ACHN (cell line): ENCODE measurements at places on chromosomes 6 and 20.

DNA sequence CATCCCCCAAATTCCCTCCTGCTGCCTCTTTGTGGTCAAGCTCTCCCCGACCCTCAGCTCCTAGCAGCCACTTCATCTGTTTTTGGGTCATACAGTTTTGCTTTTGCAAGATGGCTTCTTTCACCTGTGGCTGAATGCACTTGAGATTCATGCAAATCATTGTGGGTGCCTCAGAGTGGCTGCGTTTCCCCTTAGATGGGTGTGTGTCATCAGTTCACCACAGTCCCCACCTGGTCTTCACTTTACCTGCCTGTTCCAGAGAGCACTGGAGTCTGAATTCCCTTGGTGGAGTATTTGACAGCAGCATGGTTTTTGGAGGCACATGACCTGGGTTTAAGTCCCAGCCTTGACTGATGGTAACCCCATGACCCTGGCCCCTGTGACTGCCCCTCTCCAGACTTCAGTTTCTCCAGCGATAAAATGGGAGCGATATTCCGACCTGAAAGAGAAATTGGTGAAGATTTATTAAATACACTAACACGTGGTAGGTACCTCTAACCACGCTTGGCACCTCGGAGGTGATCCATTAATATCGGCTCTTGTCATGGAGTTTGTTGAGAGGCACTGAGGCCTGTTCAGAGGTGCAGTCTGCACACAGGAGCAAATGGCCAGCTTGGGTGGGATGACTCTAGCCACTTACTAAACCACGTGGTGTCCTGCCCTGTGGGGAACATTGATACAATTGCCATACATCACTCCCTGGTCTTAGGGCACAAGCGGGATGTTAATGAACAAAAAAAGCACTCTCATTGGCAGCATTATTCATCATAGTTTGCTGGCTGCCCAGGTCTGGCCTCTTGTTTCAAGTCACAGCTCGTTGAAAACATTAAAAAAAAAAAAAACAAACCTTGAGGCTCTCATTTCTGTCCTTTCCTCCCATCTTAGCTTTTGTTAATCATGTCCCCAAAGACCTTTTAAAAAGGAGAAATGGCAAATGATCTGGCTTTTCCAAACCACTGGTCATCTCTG is 167.2 kb upstream of the KCNG1 start:
- no peak for DNase-seq

- DNase-seq, result no peak
Measured at GRCh38 chr6:39313526-39314272, 520 bp downstream of the KCNK17 start.

- DNase-seq, result peak; percentile 37
Measured at GRCh38 chr20:3162080-3162611, 2.5 kb upstream of the FASTKD5 start.

- no peak for DNase-seq
Measured at GRCh38 chr20:40339661-40340449, 349.2 kb downstream of the MAFB start.

DNA sequence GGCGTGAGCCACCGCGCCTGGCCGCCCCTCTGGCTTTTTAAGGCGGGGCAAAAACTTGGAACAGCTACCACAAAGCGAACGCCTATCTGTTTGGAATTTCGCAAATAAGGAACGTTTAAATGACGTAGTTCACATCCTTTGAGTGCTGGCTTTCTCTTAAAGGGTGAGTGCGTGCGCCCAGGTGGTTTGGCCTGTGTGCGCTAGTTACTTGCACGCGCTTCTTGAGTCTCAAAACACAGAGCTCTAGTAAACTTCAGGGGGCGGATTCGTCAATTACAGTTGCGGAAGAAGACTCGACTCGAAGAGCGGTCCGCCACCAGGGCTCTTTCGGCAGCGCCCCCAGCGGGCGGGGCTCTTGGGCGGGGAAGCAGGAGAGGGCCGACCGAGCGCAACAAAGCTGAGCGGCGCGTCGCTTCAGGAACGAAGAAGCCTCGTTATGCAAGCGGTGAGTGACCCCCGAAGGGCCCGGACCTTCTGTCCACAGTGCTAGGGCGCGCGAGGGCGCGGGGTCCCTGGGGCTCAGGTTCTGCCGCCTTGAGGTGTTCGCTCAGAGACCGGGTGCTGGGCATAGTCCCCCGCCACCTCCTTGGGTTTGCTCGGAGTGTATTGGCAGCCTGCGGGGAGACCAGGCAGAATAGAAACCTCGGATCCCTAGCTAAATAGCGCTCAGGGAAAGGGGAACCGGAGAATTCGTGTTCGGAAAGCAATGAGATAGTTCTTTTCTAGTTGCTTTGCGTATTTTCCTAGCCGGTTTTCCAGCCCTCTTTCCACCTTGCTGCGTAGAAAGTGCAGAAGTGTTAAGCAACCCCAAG is at the start of gene SYCP2L:
TSS of gene SYCP2L (plus strand) at position 362 of the 812 bp plus-strand sequence. CDS start at position 437, 75 bp downstream.
- peak; percentile 93 for DNase-seq

- no peak for DNase-seq
Measured at GRCh38 chr6:43185391-43185985, 3.5 kb downstream of the CUL9 start.

GRCh38 chr6:35139924-35140638 is 1.1 kb downstream of the TCP11 start:
- DNase-seq, result peak; percentile 46

- DNase-seq, result no peak
Measured at GRCh38 chr6:102623201-102623600, 1229.7 kb downstream of the GRIK2 start.

DNA sequence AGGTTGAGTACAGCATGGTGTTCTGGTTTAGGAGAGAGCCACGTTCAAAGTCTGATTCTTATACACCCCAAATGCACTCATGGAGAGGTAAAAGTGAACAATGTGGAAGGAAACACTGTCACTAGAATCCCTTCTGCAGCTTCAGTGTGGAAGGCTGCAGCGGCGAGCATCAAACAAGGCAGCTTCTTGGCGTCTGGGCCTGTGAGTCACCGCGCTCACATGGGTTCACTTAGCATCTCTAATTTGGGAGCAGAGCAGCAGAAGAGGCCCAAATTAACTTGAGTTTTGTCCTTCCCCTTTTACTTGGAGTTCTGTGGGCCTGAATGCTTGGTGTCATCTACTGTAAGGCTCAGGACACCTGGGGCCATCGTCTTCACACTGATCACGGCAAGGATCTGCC is 10.9 kb upstream of the E2F1 start:
- DNase-seq, result no peak

DNA sequence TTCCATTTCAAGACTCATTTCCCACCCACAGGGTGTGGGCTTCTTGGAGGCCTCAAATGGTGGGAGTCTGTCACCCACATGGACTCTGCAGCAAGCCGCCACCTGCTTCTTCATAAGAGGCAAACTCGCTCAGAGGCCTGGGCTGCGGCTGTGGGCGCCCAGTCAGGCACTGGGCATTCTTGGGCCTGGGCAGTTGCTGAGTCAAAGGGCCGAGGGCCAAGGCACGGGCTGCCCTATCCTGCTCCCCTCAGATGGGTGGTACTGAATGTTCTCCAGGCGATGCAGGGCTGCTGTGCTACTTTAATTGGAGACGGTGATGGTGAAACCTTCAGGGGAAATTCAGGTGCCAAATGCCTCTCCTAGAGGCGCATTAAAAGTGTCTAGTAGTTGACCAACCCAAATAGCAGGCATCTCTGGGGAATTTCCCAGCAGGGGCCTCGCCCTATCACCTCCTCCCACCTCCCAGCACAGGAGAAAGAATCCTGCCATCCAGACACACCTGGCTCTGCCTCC is 57.9 kb downstream of the MAFB start:
- DNase-seq, result no peak

GRCh38 chr6:95286874-95287273 is 290.5 kb upstream of the MANEA start:
- no peak for DNase-seq

- no peak for DNase-seq
Measured at GRCh38 chr20:50270569-50270968, 79.9 kb downstream of the CEBPB start.

DNA sequence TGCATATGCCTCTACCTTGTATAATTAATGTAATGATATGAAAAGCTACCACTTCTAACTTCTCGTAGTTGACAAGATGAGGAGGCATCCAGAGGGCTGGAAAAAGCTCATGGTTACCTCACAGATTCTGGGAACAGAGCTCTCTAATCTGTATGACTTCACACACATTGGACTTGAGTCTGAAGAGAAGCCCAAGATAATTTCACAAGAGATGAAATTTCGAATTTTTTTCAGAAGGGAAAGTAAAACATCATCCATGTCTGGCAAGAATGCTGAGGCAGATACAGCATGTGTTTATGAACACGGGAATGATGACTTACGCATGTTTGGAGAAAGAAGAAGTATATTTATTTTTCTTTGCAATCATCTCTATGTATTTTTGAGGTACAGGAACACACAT is 141.8 kb upstream of the TENT5A start:
- no peak for DNase-seq
